ENCODE measurements at places on chromosomes 13 and 19.

- ATAC-seq, result no peak
Measured at GRCh38 chr13:54657588-54657987, 1629.0 kb downstream of the OLFM4 start.

GRCh38 chr19:50819636-50820035, 4.0 kb downstream of the KLK1 start:
- no peak for ATAC-seq

- ATAC-seq, result no peak
Measured at GRCh38 chr19:56712611-56713276, 41.2 kb upstream of the ZNF835 start.

GRCh38 chr13:20711301-20712044, 8.0 kb downstream of the IL17D start:
- ATAC-seq, result no peak

DNA sequence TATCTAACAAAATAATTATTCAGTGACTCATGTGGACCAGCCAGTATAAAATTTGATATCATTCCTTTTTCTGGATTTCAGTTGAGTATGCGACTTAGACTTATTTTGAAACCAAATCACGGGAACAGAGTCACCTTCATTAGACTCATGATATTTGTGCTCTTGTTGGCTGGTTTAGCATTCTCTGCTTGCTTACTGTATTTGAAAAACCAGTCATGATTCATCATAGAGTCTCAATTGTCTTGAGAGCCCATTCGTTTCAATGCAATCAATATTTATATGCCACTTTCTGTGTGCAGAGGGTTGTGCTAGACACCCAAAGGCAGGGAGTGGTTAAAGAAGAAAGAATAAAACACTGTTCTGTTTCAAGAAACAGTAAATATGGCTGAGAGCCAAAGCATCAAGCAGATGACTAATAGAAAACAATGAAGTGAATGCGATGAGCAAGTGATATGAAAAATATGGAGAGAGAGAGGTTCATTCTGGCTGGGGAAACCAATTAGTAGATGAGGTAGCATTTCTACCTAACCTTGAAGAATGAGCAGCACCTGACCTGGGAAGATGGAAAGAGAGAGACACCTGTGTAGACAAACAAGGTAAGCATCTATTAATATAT, 99.6 kb upstream of the MBNL2 start:
- ATAC-seq, result no peak

GRCh38 chr19:32238076-32238475, 107.3 kb upstream of the ZNF507 start:
- no peak for ATAC-seq

- no peak for ATAC-seq
Measured at GRCh38 chr19:17512574-17512939, 1.1 kb downstream of the PGLS start.

GRCh38 chr13:31774186-31774750, 34.9 kb downstream of the RXFP2 start:
- no peak for ATAC-seq

GRCh38 chr19:42175952-42176648, 41.4 kb downstream of the DEDD2 start:
- ATAC-seq, result peak; percentile 37

GRCh38 chr13:39602277-39602613, 748 bp downstream of the LHFPL6 start:
- no peak for ATAC-seq

DNA sequence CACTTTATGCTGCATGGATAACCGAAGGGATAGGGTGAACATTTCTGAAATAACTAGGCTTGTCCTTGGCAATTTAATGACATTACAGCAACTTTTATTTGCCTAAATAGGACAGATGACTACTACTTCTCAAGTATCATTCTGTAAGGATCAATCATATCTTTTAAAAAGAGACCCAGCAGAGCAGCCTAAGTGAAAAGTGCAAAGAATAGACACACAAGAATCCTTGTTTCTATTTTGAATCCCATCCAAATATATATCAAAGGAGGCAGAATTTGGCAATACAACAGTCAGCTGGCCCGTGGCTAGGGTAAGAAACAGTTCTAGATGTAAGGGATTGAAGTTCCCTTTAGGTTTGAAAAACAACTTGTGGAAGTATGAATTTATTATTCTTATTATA, 6.9 kb downstream of the THSD1 start:
- ATAC-seq, result no peak

DNA sequence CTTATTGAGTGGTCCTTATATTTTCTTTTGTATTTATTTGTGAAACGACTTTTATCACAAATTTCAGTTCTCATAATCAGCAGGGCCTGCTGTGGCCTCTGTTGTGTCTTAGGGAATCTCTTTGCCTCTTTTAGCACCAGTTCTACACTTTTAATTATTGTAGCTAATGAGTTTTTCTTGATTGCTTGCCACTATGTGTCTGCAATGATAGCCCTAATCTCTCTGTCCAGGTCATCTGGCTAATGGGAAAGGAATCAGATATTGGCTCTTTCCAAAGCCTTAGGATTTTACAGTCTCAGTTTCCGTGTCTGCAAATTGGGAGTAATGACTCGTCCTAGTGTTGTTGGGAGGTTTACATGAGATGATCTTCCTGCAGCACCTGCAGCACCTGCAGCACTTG, 10.2 kb downstream of the WDFY2 start:
- no peak for ATAC-seq

GRCh38 chr19:39401070-39401548, 5.5 kb upstream of the ZFP36 start:
- no peak for ATAC-seq

- no peak for ATAC-seq
Measured at GRCh38 chr13:103255587-103256301, 189.5 kb upstream of the SLC10A2 start.

DNA sequence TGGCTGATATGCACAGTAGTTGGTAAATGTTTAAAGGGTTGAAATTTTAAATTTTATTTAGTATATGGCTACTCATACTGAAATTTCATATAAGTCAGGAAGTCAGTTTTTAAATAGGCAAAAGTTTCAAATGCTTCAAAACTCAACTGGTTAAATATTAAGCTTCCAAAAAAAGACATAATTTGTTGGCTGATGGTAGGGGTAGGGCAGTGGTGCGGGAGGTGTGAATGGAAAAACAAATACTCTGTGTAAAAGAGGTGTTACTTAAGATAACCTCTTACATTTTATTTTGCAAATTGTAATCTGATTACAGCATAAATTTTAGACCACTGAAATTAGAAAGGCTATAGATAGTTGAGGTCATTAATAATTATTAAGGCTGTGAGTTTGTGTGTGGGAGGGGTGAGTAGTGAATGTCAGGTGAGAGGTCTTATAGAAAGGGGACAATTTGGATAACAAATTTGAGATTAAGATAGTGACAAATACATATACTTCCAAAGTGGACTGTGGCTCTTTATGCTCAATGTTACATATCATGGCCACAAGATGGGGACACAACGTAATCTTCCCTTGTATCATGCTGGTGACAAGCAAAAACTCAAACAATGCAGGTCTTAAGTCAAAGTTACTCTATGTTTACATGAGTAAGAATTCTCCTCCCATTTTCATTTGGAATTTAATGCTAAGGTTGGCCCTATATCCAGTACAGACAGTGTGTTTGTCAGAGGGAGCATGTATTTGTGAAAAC, 36.6 kb upstream of the OXGR1 start:
- no peak for ATAC-seq

- ATAC-seq, result no peak
Measured at GRCh38 chr13:72754111-72754510, 26.4 kb downstream of the BORA start.

- no peak for ATAC-seq
Measured at GRCh38 chr13:104854698-104855097, 1680.8 kb downstream of the EFNB2 start.

DNA sequence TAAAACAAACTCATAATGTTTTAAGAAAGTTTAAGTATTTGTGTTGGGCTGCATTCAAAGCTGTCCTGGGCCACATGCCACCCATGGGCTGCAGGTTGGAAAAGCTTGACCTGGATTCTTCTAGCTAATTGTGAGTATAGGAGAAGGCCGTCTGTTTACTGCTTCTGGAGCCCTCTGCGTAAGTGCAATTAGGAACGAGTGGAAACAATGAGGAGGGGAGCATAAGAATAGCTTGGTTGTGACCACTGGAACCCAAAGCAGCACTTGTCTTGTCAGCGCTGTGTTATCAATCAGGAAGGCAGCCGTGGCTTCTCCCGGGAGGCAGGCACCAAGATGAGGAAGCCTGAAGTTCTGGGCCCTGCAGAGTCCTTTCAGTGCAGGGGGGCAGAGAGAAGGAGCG, 110.4 kb upstream of the MBNL2 start:
- no peak for ATAC-seq

DNA sequence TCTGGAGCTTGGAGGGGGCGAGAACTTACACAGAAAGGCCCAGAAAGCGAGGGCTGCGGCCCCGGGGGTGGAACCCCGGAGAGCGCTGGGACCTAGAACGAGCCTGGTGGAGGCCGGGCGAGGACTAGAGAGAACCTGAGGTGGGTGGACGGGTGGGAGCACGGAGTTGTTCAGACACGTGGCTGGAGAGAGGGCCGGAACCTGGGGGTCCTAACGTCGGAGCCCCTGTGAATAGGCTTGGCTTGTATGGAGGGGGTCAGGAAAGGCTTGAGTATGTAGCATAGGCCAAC, 383 bp downstream of the ZNF581 start:
- no peak for ATAC-seq

DNA sequence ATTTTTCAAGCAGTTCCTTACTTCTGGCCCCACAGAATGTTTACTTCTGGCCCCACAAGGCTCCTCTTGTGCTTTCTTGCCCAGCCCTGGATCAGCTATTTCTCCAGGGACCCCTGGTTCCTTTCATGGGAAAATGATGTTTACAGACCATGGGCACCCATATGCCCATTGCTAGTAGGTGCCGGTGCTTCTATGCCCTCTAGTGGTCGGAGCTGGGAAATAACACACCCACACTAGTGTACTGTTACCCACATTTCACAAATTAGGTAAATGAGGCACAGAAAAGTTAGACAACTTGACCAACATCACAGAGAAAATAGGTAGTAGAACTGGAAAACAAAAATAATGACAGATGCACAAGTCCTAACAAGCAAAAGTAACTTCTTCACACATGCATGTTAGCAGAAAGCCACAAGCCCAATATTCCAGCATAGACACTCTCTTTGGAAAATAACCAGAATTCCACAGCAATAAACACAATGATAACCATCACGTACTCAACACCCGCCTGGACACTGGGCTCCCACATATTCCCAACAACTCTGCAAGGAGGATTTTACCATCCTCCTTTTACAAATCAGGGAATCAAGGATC, 1.3 kb upstream of the CEACAM6 start:
- ATAC-seq, result no peak

- no peak for ATAC-seq
Measured at GRCh38 chr13:113080901-113081521, 24.6 kb upstream of the F7 start.

DNA sequence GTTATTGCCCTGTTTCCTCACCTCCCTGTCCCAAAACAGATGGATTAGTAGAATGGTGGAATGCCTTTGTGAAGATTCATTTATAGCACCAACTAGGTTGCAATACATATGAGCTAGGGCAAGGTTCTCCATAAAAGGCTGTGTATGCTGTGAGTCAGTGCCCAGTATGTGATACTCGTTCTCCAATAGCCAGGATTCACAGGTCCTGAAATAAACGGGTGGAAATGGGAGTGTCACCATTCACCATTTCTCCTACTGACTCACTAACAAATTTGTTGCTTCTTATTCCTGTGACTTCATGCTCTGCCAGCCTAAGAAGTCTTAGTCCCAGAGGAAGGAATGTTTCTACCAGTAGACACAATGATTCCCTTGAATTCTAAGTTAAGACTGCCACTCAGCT, 1745.4 kb downstream of the SLITRK1 start:
- ATAC-seq, result no peak

GRCh38 chr19:36401475-36401874, 17.0 kb downstream of the ZFP82 start:
- ATAC-seq, result no peak

GRCh38 chr13:40980461-40980860, 38.7 kb downstream of the ELF1 start:
- no peak for ATAC-seq

DNA sequence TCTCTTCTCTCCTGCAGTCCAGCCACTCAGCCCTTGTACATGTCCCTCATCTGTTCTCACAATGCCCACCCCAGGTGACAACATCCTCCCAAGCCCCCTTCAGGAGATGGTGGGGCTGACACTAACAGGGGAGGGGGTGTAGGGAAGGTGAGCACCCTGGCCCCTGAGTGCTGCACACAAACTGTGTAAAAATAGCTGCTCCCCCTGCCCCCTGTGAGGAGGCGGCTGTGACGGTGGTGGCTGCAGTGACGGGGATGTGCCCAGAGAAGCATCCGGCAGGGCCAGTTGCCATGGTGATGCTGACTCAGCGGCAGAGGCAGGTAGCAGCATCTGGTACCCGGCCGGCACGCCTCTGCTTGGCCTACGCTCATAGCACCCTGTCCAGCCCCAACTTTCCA, 13.0 kb upstream of the JUND start:
- ATAC-seq, result no peak

DNA sequence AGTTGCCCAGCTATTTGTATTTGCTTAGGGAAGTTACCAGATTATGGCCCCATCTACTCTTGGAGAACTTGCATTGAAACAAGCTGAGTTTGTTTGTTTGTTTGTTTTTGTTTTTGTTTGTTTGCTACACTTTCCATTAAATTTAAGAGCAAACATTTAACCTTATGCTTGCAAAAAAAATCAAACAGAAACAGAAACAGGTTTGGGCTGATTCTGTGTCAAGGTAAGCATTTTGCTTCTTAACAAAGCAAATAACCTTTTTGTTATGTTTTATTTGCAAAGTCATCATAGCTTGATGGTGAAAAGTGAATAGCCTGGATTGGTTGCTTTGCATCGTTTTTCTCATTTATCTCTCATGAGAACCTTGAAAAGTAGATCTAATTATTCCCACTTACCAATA, 531.8 kb downstream of the EFNB2 start:
- ATAC-seq, result no peak

DNA sequence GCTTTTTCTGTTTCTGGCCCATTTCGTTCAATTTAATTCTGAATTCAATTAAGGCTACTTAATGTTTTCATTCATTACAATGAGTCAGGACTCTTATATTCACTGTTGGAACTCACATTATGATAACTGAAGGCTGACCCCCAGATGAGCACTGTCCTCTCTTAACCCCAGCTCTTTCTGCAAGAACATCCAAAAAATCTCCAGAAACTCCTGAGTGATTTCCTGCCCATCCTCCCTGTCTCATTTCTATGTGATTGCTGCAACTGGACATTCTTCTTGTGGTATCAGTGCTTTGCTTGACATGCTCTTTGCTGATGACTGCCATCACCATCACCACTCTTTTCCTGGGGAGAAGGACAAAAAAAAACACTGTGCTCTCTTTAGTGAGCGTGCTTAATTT, 240.3 kb downstream of the SPRY2 start:
- ATAC-seq, result no peak

- peak; percentile 32 for ATAC-seq
Measured at GRCh38 chr13:113207890-113208420, 514 bp downstream of the PCID2 start.

DNA sequence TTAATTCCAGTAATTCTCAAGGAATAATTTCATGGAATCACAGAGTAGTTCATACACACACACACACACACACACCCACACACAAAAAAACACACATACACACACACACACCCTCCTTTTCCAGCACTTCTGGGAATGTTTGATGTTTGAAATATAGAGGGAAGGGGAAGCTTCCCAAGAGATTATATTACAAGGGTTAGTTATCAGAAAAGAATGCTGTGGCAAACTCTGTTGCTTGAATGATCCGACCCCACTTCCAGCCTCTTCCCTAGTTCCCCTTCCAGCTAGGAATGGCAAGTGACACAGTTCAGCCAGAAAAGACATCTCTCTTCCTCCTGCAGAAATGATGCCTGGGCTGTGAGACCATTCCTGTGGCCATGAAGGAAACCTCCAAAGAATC, 49.9 kb downstream of the KCTD12 start:
- ATAC-seq, result no peak

- ATAC-seq, result no peak
Measured at GRCh38 chr19:43719378-43719868, 3.5 kb downstream of the IRGC start.
